ENCODE measurements at places on chromosomes 6 and 20. TPM values are rescaled to one million over a fixed set of nuclear protein-coding genes. Genes with fewer than 3 reads are reported as not detected.

GRCh38 chr6:139549561-139550070, 175.2 kb upstream of the CITED2 start:
- H3K4me3 ChIP-seq: no peak overlapping the region
- no peak for DNase-seq
- H3K27ac ChIP-seq: no peak overlapping the region
- no peaks in the 10 kb centered on the region for H3K27me3 ChIP-seq
- no peaks in the 10 kb centered on the region for H3K4me1 ChIP-seq

- no peak overlapping the region for H3K4me3 ChIP-seq
- no peak for DNase-seq
- H3K27me3 ChIP-seq: no peaks in the 10 kb centered on the region
- H3K36me3 ChIP-seq: no peaks in the 10 kb centered on the region
Measured at GRCh38 chr6:98957450-98957849, 9.7 kb upstream of the FBXL4 start.

DNA sequence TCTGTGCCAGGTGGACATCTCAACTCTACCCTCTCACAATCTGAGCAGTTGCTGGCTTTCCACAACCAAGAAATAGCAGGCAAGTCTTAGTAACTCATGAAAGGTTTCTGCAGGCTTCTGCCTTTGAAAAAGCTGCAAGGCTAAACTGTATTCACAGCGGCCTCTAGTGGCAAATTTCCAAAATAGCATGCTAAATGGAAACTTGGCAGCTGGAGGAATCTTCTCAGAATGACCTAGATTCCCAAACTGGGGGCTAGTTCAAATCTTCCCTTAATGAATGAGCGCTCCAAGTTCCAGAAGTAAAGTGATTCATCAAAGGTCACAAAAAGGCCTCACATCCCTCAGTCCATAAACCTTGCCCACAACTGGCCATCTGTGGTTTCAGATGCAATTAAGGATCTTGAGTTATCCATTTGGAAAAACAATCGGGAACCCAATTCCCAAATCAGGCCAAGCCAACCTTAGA, 11.9 kb upstream of the CPNE5 start:
- H3K27ac ChIP-seq: no peak overlapping the region
- H3K27me3 ChIP-seq: no peaks in the 10 kb centered on the region
- no peak for DNase-seq
- no peak overlapping the region for H3K4me3 ChIP-seq
- H3K36me3 ChIP-seq: peaks cover 8% of the 10 kb centered on the region

Gene CHMP4B
- 36.2 TPM for total RNA-seq

Data from right lobe of liver (tissue), 6 donors.